ENCODE measurements at places on chromosomes 7 and 10.

DNA sequence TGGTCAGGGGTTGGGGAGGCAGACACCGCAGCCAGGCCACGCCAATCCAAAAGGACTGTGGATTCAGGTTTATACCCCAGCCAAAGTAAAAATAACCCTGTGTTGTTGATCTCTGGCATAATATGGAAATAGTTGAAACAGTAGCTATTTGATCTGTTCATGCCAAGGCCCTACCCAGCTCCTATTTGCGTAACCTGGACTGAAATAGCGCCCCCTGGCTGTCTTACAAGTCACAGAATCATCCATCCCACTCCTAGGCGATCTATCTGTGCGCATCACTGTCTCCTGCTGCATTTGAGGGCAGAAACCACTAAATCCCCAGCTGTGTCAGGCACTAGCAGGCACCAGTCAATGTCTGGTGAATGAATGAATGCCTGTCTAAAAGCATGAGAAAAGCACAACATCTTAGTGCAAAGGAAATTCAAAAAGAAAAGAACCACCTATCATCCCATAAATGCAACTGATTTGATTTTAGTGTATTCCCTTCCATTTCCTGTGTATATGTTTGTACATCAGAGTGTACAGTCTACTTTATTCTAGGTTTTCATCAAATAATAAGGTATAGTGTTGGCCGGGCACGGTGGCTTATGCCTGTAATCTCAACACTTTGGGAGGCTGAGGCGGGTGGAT lies 160.0 kb downstream of the SLIT1 start:
- no peak for DNase-seq

DNA sequence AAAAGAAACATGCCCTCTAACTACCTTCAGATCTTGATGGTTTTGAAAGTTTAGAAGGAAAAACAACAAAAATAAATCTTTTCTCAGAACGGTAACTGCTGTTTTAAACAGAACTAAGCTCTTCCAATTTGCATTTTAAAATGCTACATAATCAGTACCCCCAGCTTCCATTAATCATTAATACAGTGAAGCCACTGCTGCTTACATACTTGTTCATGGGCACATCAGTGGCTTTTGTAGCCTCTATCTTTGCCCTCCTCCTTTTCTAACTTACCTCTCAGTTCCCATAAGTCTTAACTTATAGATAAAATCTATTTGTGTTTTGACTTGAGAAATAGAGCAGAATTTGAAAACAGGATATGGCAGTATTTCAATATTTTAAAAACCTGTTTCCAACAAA lies 109.1 kb downstream of the POLL start:
- no peak for DNase-seq

DNA sequence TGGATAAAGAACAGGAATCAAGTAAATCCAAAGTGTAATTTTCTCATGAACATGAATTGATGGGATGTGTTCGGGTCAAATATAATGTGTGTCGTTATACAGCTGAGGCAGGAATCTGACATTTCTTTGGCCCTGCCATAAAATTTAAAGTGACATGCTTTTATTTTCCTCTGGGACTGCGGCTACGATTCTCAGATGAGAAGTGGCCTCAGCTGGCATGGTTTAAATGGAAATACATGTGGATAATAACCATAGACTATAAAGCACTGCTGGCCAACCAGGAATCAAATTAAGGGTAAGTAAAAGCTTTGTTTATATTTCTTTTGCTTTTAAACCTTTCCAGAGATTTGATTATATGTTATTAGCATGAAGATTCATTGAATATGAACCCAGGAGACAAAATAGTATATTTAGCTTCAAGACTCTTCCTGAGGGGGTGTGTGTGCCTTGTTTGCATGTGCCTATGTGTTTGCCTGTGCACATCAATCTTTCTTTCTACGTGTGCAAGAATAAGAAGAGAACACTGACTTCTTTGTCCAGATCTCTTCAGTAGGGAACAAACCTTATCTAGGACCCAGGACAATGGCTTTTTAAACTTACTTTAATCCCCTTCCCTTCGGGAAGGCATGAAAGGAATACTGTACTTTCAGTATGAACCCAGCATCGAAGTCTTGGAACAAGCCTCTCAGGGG lies 629.0 kb upstream of the PFKP start:
- DNase-seq: no peak

- DNase-seq: no peak
Observed at GRCh38 chr7:114415064-114415989, 712 bp downstream of the FOXP2 start.

DNA sequence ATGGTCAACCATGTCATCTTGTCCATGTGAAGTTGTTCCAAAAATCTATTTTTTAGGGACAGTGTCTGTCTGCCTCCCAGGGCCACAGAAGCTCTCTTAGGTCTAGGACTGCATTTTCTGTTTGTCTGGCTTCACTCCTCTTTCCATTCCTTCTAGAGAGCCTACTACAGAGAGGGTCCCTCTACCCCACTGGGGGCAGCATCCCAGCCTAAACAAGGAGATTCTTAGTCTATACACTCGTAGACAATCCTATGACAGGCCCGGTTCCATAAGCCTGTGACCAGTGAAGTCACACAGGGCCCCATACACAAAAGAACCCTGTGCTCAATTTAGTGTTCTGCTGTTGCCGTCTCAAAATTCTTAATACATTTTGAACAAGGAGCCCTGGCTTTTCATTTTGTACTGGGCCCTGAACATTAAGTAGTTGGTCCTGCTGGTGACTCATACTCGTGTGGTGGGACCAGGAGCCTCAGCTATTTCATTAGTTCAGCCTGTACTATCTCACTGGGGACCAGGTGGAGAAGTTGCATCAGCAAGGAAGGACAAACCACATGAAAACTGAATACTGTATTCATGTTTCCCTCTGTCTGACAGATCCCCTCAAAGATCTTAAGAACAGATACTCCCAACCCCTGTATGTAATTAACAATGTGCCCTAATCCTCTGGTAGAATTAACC lies 23.5 kb upstream of the FAM180A start:
- DNase-seq: no peak

DNA sequence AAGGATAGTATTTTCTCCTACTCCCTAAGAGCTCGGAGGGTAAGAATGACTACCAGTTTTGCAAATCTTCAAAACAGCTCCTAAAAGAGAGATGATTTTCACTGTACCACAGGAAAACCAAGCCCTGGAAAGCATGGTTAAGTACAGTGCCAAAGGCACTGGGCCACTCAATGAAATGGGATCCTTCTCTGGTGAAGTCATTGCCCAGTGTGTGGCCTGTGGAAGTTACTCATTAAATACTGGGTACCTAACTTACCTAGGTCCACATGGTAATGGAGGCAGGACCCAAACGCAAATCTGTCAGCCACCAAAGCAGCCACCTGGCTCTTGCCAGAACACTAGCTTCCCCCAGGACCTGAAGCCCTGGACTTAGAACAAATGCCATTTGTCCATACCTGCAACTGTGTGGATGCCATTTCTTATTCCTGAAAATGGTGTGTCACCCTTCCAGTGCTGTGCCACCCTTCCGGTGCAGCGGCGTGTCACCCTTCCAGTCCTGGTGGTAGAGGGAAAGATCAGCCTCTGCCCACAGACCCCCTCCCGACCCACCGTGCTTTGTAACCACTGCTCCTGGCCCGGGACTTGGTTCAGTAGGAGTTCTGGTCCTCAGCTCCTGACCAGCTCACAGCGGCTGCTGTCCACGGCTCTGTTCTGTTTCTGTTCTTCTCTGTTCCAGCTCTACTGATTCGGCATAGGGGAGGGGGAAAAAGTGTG lies 659.2 kb downstream of the SDK1 start:
- DNase-seq: no peak

- DNase-seq: no peak
Observed at GRCh38 chr7:91565499-91566401, 301.5 kb downstream of the FZD1 start.

DNA sequence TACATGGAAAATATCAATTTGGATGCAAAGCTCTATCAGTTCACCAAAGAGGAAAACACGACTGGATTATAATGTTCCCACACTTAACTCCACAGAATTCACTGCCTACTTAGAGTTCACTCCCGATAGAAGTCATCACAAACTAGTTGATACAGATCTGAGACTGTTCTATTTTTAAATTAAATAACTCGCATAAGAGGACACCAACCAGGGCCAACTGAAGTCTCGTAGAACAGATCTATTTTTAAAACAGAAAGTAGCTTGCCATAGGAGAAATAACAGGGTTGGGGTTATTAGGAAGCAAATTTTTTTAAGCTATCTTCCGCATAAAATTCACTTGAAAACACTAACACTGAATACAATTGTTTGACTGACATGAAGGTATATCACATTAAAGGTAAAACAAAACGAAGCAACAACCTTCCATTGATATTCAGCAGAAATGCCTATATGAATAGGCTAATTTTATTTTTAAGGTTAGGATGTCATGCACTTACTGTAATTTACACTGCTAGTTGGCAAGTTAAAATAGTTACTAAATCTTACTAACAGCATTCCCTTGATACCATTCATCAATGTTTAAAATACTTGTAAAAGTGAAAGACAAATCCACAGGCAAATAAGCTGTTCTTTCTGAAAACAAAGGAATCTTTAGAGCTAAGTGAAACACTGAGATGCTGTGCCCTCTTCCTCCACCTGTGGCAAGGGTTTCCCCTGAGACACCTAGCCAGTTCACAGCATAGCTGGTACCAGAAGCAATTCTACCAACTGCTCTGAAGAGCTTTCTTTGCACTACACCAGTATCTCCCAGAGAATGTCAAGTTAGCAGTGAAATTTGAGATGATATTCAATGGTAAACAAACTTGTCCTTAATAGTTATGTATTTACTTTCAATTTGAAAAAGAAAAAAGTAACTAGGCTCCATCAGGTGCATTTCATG lies 186.7 kb upstream of the ANK3 start:
- DNase-seq: no peak

DNA sequence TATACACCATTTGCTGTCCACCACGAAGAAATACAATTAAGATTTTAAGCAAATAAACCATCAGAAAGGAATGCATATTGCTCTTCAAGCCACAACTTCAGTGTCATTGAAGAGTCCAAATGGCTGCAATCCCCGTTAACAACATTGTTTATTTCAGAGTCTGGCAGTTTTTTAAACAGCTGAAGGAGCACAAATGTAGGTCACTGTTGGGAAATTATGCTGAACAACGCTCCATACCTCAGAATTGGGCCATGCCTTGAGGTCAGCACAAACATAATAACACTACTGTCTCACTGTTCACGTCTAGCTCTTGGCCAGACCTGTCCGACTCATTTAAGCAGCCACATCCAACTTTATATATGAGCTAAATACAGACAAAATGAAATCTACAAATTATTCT lies 453.9 kb upstream of the GHITM start:
- no peak for DNase-seq

DNA sequence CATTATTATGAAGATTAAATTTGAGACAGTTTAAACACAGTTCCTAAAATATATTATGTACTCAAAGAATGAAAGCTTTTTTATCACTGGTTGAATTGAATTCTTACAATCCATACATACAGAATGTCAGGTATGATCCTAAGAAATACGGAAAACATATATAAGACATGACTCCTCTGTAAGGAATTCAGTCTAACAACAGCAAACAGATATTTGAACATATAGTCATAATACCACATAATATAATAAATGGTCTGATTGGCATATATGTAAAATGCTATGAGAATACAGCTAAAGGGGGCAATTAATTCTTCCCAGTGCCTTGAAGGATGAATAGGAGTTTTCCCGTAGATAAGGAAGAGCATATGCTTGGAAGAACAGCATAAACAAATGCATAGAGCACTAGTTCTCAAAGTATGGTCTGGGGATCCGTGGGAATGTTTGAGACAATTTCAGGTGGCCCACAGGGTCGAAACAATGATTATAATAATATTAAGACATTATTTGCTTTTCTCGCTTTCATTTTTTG lies 10.6 kb upstream of the ARID5B start:
- DNase-seq: no peak

DNA sequence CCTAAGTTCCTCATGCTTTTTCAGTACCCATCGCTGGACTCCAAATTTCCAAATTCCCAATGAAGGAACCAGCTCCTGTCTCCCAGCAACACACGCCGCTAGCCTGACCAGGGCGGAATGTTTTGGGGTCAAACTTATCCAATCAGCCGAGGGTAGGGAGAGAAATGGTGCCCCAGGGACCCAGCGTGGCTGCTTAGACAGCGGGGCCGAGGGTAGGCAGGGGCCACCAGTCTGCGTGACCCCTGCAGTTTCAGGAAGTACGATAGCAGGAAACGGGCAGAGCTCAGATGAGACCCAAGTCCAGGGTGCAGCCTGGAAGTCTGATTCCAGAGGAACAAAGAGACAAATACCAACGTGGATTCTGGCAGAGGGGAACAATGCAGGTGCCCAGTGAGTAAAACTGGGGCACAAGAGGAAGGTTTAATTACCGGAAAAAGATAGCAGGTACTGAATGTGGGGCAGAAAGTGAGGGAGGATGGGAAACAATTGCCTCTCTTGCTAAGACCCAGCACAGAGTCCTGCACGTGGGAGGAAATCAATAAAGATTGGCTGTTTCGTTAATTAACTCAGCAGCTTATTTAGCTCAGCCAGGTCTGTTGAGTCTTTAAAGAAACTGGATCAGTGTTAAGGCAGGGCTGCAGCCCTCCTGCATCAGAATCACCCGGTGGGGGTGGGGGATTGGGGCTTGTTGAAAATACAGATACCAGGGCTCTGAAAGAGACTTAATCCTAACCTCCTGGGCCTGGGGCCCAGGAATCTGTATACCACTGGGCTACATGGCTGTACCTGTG lies 50.4 kb upstream of the NFE2L3 start:
- DNase-seq: no peak

DNA sequence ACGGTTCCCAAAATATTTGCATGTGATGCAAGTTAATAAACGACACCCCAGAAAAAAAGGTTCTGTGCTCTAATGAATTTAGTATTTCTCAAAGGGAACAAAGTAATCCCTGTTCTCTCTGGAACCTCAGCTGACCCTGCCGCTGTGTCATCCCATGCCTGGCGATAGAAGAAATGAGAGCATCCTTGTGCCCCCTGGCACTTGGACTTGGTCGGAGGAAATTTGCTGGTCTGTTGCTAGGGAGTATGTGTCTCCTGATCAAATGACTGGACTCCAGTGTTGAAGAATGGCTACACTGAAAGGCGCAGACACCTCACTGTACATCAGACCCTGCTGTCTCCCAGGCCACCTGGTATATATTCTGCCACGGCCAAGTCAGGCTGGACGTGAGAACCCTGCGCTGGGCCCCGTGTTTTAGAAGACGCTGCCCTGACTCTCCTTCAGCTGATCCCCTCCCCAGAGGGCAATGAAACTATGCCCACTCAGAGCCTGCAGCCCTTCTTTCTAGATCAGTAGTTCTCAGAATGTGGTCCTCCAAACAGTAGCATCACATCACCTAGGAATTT lies 67.2 kb downstream of the THNSL1 start:
- DNase-seq: no peak

All from HS-27A (cell line).